Stimulated activated CD4-positive, alpha-beta T cell treated with anti-CD3 and anti-CD28 coated beads, Interleukin-4, amount 100 ng/mL, for 1 hour (primary cell): ENCODE measurements at places on chromosomes 4 and X.
A peak's percentile ranks its signal among the peaks of the same experiment; 100 is the strongest.

GRCh38 chr4:165355900-165356300 is 22.9 kb upstream of the CPE start:
- no peak for DNase-seq

- DNase-seq: no peak
These were observed 40.5 kb upstream of the BMP3 start for GRCh38 chr4:80989921-80990544.

DNA sequence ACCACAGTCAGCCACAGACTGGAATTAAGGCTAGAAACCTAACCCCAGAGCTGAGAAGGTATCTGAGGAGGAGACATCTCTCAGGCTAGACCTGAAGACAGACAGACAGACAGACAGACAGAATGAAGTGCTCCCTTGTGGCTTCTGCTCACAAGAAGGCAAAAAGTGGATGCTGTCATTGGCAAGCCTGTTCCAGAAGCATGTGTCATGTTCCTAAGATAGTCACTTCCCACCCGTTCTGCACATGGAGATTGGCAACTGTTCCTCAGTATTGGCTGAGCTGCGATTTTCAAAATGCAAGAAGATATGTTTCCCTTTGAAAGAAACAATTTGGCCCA is 166.4 kb downstream of the NSUN7 start:
- DNase-seq: no peak

DNA sequence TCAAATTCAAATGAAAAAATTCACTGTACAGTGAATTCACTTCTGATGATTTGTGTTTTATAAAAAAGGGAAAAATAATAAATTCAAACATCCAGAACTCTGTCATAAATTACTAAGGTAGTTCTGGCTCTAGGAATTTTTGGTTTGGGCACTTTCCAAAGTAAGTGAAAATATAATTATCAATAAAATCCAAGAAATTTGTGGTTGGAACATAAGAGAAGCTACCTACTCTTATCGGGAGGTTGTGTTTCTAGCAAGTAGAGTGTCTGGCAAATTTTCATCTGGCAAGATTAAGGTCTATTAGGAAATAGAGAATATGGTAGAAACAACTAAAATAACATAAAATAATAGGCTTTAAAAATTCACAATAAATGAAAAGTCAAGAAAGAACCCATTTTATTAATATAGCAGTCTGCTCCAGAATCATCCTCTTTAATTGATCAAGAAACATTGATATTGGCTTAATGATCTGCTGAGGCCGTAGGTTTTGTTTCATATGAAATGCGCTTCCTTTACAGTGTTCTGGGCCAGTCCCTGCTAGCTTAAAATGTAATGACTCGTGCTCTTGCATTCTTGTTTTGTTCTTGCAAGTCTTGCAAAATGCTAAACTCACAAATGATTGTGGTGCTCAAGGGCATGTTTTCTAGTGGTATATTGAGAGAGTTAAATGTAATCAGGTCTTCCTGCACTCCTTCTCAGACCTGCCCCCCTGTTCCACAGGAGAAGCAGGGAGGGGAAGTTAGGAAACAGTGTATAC is 331.4 kb downstream of the RAPGEF2 start:
- DNase-seq: no peak

GRCh38 chr4:54658252-54659093 is 716 bp downstream of the KIT start:
- DNase-seq: peak; percentile 14

- DNase-seq: no peak
These were observed 1110.4 kb upstream of the ADGRL3 start for GRCh38 chr4:60089546-60090273.

GRCh38 chr4:136935871-136936270 is 596.4 kb downstream of the PCDH18 start:
- no peak for DNase-seq

GRCh38 chrX:110414679-110415439 is 56.2 kb downstream of the RTL9 start:
- no peak for DNase-seq

DNA sequence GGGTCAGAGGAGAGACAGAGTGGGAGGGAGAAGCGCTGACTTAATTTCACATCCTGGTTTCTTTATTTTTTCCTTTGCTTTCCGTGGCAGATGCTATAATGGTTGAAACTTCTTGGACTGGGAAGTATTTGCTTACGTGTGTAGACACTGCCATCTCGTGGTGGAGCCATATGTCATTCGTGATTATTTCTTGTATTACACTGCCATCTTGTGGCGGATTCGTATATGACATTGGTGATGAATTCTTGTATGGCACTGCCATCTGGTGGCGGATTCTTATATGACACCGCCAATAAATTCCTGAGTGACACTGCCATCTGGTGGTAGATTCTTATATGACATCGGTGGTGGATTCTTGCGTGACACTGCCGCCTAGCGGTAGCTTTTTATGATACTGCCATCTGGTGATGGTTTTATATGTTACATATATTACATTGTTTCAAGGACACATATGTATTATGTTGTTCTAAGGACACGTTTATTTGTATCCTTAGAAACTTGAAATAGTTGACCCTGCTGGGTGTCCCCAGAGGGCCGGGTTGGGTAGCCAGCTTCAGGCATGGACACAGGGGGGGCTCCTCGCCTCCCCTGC is 37.3 kb upstream of the CLCN4 start:
- peak; percentile 37 for DNase-seq

DNA sequence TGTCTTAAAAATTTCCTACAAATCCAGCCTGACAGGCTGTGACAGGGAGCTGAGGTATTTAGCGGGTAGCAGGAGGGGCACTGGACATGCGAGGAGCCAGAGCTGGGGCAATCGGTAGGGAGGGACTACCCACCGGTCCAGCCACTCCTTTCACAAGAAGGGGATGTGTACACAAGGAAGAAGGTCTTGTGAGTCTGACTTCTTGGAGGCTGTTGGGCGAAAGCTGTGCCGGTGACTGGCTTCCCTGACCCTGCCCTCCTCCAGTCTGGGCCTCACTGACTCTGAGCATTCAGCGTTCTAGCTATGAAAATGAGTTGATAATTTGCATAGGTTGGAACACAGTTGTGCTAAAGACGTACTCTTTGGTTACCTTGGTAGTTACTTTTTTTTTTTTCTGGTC is 12.7 kb upstream of the CXCL8 start:
- no peak for DNase-seq

DNA sequence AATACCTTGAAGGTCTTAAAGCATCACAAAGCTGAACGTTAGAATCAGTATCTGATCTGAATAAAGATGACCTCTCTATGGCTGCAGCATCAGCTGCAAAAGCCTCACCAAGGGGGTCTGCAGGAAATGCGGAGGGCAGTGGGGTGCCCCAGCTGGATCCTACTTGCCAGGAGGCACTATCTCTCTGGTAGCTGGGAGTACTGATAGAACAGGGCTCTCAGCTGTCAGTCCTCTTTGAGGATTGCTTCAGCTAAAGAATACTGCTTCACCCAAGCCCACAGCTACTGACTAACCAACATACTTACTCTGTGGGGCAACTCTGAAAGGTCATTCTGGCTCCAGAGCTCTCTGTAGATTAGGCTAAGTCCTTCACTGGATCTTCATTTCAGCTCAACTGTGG is 112.5 kb upstream of the ZFP42 start:
- DNase-seq: no peak

DNA sequence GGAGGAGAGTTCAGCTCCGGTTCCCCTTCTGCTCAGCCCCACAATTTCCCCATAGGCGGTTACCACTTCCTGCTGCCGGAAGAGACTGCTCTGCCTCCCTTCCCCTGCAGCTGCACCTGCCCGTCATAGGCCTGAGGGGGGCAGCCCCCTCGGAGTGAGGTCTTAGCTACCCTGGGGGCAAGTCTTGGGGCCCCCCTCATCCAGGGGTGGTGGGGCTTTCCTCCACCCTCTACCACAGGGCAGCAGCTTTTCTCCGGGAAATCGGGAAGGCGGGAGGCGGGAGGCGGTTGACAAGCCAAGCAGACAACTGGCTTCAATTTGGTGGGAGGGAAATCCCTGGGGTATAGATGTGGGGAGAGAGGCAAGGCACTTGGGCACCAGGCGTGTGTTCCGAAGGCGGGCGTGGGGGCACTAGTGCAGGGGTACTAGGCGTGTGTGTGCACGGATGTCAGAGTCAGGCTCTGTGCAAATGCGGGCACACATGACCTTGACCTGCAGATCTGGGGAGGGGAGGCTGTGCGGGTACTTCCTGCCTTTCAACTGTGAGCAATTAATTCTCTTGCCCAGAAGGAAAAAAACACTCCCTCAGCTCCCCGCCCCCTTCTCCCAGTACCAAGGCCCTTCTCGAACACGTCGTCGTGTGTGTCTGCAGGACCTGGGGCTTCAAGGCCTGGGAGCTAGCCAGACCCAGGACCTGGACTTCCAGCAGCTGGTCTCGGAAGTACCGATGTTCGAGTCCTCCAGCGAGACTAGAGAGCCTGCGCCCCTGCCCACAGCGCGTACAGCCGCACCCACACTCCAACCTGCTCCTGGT is 1.0 kb upstream of the ARHGAP4 start:
- peak; percentile 62 for DNase-seq

DNA sequence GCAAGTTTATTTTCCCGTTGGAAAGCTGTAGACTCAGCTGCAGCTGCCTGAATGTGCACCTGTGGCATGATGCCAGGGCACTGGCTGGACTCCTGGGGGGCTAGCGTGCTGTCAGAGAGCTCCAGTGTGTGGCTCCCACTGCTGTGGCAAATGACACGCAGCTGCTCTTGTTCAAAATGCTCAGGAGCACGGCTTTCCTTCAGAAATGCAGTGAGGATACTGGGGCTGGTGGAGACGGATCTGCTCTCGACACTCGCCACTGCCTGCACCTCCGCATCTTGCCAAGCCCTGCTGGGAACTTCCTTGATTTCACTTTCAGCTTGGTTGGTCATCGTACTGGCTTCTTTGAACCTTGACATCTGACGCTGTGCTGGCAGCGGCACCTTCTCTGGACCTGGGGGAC is 58.7 kb downstream of the GPRIN3 start:
- no peak for DNase-seq

- DNase-seq: no peak
These were observed 227.9 kb upstream of the ANKRD50 start for GRCh38 chr4:124940387-124940786.

GRCh38 chrX:44017676-44018075 is 44.5 kb upstream of the NDP start:
- DNase-seq: no peak

DNA sequence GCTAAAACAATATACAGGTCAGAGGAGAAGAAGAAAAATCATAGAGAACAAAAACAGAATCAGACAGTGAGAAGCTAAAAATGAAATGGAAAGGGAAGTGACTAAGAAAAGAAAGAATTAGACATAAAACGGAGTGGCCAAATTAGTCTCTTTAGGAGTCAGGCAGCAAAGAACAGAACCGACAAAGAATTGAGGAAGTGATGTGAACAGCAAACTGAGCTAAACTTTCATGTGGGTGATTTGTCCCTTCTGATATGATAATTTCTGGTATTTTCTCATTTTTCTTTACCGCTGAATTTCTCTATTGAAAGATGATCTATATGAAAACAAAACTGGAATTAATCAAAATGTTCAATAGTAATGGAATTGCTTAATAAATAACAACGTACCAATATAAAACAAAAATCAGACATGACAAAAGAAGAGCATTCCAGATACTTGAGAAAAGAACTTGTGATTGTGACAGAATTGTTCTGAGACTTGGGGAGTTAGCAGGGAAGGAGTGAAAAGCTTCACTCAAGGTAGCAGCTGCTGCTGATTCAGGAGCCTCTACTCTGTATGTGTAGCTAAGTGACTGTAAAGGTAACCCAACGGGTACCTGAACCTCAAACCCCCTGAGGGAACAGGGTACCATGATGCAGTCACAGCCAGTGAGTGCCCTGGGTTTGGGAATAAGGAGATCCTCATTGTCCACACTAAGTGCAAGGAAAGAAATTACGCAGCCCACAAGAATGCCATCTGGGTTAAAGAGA is 8.8 kb downstream of the TAPT1 start:
- no peak for DNase-seq

GRCh38 chr4:74044677-74045076 is 6.2 kb upstream of the CXCL3 start:
- DNase-seq: no peak

GRCh38 chr4:152655272-152656129 is 24.3 kb downstream of the TMEM154 start:
- no peak for DNase-seq

GRCh38 chr4:86497131-86497530 is 97.0 kb upstream of the PTPN13 start:
- DNase-seq: no peak

DNA sequence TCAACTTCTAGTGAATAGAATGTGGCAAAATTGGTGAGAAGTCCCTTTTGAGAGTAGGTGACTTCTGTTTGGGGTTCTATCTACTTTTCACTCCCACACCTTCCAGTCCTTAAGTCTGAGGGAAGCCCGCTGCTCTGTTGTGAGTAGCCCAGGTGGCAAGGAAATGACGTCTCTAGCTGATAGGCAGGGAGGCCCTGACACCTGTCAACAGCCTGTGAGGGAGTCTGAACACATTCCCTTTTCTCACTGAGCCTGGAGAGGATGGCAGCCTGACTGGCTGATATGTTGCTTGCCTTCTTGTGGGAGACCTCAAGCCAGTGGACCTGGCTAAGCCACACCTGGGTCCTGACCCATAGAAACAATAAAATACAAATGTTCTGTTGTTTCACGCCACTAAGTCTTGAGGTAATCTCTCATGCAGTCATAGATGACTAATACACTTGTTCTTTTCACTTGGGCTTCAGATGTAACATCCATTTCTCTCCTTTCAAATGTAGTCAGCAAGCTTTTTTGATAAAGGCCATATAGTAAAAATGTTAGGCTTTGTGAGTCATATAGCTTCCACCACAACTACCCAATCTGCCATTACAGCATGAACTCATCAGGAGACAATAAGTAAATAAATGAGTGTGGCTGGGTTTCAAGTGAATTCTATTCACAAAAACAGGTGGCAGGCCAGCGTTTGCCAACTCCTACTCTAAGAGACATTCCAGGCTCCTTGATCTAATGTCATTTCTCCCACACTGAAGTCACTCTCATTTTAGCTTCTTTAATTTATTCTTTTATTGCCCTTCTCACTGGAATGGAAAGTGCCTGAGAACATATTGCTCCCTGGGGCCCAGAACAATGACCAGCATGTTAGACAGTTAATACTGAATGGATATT is 265.1 kb upstream of the MAD2L1 start:
- no peak for DNase-seq

GRCh38 chrX:85815203-85815751 is 232.1 kb downstream of the CHM start:
- no peak for DNase-seq

- DNase-seq: no peak
These were observed 124.4 kb upstream of the SLC34A2 start for GRCh38 chr4:25531272-25531671.

- DNase-seq: no peak
These were observed 18.9 kb downstream of the TSPAN5 start for GRCh38 chr4:98639523-98639922.

GRCh38 chrX:18769812-18770573 is 62.5 kb downstream of the PPEF1 start:
- DNase-seq: no peak

- DNase-seq: no peak
These were observed 399.3 kb downstream of the GPM6A start for GRCh38 chr4:175412746-175413145.

- no peak for DNase-seq
These were observed 39.1 kb downstream of the FUNDC1 start for GRCh38 chrX:44503560-44503959.

GRCh38 chr4:85673540-85673939 is 198.6 kb downstream of the ARHGAP24 start:
- no peak for DNase-seq
